NCI-H1105 (cell line): ENCODE measurements at places on chromosomes 6 and 20.

DNA sequence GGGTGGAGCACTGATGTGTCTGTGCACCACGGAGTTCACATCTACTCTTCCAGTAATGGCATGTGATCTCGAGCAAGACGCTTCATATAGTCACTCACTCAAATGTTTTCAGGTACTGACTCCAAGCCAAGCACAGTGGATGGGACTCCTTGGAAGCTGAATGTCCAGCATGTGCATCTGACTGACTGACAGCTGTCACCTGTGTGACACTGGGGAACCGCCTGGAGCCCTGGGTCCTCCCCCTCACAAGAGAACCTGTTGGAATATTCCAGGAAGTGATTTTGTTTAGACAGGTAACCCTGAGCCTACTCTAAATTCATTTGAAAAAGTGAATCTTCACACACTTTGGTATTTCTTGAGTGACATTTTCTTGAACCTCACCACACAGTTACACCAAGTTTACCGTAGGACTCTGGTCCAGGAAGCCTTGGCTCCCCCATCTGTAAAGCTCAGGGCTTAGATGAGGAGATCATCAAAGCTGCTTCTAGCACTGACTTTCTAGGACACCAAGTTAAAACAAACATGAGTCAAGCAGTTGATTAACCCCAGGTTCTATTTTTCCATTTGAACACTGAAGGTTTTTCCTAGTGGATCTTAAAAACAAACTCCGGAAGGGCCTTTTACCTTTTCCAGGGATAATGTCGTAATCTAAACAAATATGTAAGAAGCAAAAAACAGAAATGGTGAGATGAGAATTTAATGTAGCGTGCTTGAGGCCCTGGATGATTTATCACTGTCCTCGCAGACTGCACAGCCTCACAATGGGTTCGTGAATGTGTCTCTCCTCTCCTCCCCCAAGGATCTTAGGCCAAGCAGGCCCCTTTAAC, 50.1 kb downstream of the EDN3 start:
- DNase-seq = no peak

GRCh38 chr6:19662911-19663310, 174.3 kb upstream of the ID4 start:
- DNase-seq = no peak

DNA sequence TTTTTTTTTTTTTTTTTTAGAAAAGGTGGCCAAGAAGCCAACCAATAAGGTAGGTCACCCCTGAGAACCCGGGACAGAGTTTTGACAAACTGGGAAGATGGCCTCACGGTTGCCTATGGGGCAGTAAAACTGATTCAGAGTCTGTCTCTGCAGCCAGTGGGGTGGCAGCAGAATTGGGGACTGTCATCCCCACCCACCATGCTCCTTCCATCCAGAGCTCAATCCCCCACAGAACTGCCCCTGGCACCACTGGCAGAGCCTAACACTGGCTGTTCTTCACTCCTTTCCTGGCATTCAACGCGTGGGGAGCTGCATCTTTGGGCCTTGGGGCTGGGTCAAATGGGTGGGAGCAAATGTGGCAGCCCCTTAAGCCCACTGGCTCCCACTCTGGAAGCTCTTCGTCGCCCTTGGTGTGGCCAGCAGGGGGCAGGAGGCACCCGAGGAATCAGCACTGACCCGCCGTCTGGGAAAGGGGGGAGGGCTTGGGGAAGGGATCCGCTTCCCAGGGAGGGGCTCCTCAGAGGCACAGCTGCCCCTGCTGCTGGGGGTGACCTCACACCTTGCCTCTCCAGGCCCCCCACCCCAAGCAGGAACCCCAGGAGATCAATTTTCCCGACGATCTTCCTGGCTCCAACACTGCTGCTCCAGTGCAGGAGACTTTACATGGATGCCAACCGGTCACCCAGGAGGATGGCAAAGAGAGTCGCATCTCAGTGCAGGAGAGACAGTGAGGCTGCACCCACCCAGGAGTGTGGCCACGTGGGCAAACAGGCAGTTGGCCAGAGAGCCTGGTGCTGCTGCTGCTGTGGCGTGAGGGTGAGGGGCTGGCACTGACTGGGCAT, 10.4 kb downstream of the CD40 start:
- DNase-seq = peak; percentile 69

DNA sequence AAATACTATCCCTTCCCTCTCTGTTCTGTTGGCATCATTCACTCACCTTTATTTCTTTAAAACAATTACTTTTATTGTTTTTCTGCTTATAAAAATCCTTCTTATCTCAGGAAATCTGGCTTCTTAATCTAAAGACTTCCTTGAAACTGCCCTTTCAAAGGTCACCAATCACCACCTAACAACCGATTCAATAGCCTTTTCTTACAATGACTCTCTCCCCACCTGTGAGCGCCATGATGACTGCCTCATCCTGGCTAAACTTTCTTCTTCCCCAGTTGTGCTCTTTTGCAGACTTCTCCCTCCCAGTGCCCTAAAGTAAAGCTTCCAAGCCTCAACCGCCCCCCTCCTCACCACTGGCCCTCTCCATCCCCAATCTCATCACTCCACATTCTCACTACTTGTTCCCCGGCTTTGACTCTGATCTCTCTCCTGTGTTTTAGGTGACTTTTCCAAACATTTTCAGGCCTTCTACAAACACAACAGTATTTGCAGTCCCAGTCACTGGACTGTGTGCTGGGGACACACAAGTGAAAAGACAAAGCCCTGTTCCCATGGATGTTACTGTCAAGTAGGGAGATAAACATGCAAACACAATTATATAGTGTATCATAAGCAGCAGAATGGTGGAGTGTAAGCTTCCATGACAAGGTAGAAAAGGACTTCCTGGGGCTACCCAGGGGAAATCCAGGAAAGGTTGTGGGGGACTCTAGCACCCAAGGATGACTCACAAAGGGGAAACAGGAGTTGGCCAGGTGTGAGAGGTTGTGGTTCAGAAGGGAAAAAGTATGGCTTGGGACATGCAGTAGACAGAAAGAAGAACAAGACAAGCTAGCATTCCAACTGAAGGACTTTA, 12.8 kb downstream of the NHSL1 start:
- no peak for DNase-seq

DNA sequence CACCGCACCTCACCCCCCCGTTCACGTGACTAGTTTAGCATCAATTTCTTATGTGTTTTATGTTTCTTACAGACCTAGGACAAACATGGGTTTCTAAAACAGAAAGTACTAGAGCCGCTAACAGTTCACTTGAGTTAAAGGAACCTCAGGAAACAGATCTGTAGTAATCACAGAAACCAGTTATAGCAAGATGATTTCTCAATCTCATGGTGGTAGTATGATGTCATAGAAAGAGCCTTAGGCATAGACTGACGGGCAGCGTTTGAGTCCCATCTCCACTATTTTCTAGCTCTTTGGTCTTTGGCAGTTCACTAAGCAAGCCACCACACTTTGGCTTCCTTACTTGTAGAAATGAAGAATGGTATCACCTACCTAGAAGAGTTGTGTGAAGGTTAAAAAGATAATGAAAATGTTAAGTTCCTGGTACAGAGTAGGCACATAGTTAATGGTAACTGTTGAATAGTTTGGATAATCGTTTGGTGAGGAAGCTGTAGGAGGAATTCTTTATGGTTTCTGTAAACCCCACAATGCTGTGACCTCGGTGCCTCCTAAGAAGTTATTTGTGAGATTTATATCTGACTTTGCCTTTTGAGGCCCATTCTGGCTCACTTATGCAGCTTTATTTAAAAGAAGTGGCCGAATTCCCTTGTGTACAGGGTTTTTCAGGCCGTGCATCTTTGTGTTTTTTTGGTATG, 21.3 kb downstream of the CTNNBL1 start:
- DNase-seq = no peak

GRCh38 chr20:63335711-63336110, 25.4 kb downstream of the CHRNA4 start:
- DNase-seq = no peak

- no peak for DNase-seq
Measured at GRCh38 chr6:125307150-125307838, 5.5 kb upstream of the HDDC2 start.
